ENCODE measurements at places on chromosomes 4 and X.

DNA sequence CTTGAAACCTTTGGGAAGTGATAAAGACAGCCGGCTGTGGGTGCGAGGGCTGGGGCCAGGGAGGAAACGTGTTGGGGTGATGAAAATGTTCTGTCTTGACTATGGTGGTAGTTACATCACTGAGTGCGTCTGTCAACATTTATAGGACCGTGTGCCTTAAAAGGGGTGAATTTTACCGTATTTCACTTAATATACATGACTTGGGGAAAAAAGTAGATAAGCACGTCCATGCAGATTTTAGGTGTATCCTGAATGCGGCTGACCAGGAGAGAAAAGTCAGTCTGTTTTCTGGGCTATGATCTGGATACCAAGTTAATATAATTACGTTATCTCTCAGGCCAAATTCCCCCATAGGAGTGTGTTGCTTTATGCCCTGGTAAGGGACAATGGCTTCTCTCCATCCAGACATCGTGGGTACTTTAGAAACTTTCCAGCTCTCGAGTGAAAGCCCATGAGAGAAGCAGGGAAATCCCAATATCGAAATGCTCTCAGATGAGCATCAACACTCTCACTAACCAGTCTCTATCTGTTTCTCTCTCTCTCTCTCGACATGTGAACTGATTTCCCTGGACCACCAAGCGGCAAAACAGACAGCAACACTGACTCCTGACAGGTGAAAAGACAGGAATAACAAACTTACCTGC lies 71.5 kb downstream of the IRF2 start:
- no peak for DNase-seq

DNA sequence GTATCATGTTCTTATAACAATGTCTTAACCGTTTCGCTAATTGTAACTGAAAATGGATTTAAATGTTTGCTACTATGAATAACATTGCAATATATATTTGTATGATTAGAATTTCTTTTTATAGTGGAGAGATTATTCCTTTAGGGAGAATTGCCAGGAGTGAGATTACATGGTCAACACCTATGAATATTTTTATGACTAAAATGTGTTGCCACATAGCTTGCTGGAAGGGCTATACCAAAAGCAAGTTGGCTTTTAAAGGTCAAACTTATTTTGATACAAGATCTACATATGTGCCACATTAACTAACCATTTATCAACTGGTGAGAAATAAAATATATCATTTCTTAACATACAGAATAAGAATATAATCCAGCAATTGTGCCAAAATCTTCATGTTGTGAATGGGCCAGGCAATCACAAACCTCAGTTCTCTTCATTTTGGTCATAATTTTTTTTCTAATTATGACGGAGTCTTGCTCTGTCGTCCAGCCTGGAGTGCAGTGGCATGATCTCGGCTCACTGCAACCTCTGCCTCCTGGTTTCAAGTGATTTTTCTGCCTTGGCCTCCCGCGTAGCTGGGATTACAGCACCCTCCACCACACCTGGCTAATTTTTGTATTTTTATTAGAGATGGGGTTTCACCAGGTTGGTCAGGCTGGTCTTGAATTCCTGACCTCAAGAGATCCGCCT lies 10.0 kb upstream of the EGF start:
- no peak for DNase-seq

GRCh38 chrX:53715346-53715924 lies 28.9 kb upstream of the HUWE1 start:
- no peak for DNase-seq

DNA sequence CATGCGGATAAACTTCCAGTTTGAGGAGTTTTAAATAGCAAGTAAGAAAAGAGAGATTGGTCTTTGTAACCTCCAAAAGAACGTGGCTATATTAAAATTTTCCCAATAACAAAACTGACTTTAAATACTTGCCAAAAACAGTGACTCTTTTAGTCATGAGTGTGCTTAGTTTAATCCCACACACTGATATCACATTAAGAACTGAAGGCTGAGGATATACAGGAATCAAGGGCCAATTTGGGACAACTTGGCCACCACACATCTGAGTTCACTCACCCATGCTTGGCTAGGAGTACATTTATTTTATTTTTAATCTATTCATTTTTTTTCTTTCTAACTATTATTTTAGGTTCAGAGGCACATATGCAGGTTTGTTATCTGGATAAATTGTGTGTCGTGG lies 110.2 kb downstream of the APBB2 start:
- no peak for DNase-seq

GRCh38 chr4:121370729-121371325 lies 10.0 kb downstream of the QRFPR start:
- no peak for DNase-seq

GRCh38 chrX:47185241-47185640 lies 8.4 kb upstream of the UBA1 start:
- no peak for DNase-seq

DNA sequence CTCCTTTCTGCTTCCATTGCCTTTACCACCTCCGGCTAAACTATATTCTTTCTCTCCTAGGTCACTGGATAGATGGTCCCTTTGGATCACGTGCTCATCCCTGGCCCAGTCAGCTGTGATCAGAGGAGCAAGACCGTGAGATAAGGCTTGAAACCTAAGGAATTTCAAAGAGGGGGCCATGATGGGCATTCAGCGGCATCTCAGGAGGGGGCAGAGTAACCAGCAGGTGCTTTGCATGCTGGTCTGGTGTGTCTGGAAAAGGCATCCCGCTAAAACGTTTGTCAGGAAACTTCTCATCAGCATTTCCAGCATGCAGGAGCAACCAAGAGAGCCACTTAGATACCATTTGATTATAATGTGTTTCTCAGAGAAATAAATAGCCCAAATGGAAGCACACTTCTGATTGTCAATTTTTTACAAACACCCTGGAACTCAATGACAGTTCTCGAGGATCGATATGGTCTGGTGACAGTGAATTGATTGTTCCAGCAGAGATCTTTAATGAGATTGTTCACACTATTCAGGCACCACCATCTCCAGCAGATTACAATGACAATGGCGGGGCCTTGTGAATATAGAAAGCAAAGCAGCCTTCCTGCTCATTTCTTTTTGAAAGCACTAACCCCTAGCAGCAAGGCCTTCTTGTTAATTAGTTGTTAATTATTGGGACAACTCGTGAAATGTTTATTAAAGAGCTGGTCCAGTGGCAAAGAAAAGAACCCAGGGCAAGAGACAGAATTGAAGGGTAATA lies 327.1 kb downstream of the PTTG2 start:
- DNase-seq = no peak

DNA sequence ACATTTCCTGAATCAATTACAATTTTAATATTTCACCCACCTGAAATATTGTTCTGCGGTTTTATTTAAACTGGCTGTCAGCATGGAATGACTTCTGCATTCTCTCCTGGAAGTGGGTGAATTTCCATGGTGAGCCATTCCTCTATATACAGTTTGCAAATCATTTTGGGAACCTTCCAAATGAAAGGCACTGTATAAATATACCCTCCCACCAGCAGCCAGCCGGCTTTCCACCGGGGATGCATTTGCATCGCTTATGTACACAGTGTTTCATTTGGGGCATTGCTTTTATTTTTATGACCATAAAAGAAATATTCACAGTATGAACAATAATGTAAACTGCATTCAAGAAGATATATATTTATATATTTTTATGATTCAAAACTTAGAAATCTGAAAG lies 4.7 kb upstream of the IL1RAPL1 start:
- DNase-seq = no peak

DNA sequence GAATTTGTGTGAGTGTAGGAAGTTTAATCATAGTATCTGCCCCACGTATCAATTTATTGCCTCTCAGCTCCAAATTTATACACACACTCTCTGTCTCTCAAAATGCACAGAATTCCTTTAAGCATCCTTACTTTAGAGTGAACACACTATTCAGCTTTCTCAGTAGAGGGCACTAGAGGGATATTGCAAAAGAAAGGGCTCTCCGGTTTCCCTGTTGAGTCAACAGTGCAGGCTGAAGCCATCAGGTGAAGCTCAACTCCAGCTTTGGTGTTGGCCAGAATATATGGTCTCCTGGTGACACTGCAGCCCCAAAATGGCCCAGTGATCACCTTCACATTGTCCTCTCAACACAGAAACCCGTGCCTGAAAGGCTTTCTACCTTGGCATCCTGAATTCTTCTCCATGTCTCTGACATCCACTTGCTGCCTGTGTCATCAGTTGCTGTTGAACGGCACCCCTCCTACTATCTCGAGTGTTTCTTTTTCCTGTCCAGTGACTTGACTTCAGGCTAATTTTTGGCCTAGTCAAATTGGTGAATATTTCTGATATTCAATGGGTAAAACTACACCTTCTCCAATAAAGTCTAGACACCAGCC lies 670.5 kb downstream of the GABRG1 start:
- DNase-seq = no peak

GRCh38 chrX:152451731-152451980 lies 541 bp upstream of the GABRA3 start:
- DNase-seq = no peak

DNA sequence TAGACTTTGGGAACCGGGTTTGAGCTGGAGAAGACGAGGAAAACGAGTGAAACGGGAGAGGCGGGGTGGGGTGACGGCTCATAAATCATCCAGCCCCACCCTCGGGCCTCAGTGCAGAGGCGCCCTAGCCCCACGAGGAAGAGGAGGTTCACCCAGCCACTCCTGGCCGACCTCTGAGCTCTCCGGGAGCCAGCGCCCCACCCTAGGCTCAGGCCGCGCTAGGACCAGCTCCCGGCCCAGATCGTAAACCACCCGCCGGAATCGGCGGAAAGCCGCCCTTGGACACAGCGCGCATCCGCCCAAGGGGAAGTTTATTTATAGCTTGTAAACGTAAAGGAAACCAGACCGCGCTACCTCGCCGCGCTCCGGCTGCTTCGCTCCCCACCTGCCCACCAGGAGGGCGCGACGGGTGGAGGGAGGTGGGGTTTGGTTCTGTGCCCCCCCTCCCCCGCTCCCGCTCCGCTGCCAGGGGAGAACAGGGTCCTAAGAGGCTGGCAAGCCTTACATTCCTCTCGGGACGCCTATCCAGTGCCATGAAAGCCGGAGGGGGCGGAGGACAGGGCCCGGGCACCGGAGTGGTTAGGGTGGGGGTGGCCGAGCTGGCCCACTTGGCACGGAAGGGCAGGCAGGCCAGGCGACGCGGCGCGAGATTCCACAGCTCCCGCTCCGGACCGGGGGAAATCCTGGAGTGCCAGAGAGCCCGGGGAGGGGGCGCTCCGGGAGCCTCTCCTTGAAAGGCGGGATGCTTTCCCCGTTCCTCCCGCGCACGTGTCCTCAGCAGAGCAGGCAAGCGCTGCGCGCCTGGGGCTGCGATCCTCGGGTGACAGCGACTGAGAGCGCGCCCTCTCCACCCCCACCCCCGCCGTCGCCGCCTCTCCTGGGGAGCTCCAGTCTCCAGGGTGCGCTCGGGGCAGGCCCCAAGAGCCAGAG lies 84.2 kb downstream of the BCOR start:
- peak; percentile 86 for DNase-seq

- DNase-seq = no peak
These were observed 4.3 kb upstream of the SHROOM2 start for GRCh38 chrX:9781941-9782340.

- no peak for DNase-seq
These were observed 62.5 kb downstream of the WFS1 start for GRCh38 chr4:6332042-6332668.

Measured in cardiac septum (tissue), 1 donor.